ENCODE measurements at places on chromosomes 12 and 14.

- no peak for DNase-seq
Measured at GRCh38 chr14:79786522-79786921, 424.8 kb downstream of the DIO2 start.

DNA sequence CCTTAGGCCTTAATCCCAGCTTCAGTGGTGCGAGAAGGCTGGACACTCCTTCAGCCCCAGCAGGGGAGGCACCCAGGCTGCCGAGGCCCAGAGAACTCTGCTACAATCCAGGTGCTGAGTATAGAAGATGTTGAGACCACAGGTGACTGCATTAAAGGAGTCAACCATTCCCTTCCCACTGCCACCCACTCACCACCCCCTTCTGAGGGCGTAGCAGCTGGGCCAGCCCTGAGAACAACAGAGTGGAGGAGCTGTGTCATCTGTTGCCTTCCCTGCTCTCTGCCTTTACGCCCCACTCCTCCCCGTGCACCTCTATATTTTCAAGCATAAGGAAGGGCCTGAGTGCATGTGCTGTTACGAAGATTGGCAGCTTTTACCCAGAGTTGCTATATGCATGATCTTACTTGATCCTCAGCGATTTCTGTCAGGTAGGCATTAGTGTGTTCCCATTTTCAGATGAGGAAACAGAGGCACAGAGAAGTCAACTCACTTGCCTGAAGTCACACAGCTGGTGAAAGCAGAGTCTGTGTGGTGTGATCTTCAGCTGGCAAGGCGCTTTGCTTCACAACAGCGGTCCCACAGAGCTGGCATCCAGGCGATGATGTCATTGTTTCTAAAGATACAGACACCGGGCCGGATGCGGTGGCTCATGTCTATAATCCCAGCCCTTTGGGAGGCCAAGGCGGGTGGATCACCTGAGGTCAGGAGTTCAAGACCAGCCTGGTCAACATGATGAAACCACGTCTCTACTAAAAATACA is 46.7 kb downstream of the RIN3 start:
- DNase-seq, result no peak

DNA sequence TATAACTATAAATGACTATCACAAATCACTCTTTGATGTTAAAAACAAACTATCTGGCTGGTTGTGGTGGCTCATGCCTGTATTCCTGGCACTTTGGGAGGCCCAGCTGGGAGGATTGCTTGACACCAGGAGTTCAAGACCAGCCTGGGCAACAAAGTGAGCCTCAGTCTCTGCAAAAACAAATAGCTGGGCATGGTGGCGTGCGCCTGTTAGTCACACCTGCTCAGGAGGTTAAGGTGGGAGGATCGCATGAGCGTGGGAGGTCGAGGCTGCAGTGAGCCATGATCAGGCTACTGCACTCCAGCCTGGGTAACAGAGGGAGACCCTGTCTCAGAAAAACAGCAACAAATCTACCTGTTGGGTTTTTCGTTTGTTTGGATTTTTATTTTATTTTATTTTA is 5.4 kb downstream of the TXNRD1 start:
- no peak for DNase-seq

DNA sequence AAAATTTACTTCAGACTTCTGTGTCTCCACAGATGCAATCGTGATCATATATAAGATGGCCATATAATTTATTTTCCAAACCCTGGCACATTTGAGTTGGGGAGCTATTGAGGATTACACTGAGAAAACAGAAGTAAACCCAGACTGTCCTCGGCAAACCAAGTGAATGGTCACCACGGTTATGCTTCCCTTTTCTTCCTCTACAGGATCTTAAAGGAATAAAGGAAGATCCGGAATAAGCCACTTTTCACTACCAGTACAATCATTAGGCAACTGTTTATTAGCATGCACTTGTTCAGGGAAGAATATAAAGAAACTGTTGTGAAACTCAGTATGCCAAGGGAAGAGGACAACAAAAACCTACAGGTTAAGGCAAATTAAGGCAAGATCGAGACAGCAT is 27.6 kb downstream of the SBNO1 start:
- DNase-seq, result no peak

DNA sequence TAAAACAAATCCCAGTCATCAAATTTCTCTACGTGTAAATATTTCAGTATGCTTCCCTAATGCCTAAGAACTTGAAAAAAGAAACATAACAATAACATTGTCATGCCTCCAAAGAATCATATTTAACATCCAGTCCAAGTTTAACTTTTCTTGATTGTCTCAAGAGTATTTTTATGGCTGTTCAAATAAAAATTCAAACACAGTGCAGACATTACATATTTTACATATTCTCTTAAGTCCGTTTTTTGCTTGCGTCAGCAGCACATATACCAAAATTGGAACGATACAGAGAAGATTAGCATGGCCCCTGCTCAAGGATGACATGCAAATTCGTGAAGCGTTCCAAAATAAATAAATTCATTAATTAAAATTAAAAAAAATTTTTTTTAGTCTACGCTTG is 23.3 kb upstream of the EEA1 start:
- DNase-seq, result no peak

- peak; percentile 68 for DNase-seq
Measured at GRCh38 chr14:93332397-93332852, 411 bp downstream of the BTBD7 start.

DNA sequence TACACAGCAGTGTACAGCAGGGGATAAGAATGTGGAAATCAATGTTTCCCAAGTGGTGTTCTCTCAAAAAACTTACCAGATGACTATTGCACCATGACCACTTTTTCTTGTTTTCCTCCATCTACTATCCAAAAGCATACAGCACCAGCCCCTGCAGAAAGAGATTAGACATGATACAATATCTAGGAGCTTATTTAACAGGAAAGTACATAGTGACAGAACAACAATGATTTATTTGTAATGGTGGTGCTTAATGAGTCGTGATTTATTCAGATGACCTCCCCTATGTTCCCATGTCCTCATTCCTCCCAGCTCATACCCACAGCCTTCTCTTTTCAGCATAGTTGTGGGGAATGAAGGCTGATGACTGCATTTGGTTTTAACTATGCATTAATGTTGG is 413.6 kb downstream of the BTG1 start:
- DNase-seq, result peak; percentile 4

GRCh38 chr12:52708010-52708409 is 4.7 kb upstream of the KRT77 start:
- DNase-seq, result no peak

GRCh38 chr14:86852530-86852929 is 1140.5 kb downstream of the GALC start:
- peak; percentile 92 for DNase-seq

GRCh38 chr12:123266679-123267277 is 4.9 kb downstream of the CDK2AP1 start:
- DNase-seq, result no peak

DNA sequence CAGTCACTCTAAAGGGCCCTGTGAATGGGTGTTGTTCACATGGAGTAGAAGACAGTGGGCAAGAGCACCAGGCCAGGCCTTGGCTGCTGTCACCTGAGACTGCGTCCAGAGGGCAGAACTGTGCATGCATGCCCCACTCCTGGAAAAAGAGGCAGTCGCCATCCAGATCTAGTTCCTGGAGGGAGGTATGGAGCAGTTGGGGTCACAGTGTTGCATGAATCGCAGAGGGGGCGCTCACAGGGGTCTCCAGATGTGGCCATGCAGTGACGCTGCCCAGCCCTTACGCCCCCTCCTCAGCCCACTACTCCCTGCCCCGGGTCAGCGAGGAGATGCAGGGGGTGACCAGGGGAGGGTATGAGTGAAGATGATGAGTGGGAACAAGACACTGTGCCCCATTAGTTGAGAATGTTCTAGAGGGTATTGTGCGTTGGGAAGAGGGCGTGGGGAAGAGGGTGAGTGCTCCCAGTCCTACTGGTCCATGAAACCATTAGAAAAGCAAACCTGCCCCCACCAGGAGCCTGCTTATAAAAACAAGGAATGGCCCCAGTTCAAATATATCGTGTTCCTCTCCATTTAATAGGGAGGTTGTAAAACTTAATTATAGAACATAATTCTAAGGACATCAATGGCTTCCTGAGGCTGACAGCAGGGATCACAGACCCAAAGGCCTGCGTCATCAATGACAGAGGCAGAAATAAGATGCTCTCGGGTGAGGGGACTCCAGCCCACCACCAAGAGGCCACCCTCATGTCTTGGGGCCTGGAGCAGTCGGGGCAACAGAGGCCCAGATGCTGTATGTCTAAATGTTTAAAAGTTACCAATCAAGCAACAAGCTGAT is 32.2 kb upstream of the BCL7A start:
- no peak for DNase-seq

GRCh38 chr12:93698307-93699092 is 21.3 kb downstream of the CRADD start:
- peak; percentile 76 for DNase-seq

DNA sequence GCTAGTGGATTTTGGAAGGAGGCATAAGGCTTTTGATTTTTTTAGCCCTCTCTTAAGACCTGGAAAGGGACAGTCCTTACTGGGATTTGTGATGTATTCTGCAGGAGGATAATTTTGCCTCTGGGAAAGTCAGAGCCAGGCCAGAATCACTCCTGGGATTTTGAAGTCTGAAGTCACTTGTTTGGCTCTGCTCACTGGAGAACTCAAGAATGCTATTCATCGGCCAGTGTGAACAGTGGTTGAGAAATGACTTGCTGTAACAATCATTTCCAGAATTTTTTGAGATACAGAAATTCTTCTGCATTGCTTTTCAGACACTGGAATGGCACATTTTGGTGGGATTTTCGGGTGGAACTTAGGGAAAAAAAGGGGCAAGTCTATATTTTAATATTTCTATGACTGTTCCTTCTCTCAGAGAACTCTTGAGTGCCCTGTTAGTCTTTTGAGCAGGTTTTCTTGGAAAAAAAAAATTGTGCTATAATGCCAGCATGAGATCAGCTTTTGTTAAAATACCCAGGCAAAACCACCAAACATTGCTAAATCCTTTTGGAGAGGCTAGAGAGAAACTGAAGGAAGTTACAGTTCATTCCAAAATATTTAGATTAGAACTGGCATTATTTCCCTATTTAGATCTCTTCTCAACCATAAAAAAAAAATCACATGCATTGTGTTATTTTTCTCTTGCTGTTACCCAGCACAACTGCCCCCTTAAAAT is 26.1 kb upstream of the BHLHE41 start:
- DNase-seq, result peak; percentile 85

DNA sequence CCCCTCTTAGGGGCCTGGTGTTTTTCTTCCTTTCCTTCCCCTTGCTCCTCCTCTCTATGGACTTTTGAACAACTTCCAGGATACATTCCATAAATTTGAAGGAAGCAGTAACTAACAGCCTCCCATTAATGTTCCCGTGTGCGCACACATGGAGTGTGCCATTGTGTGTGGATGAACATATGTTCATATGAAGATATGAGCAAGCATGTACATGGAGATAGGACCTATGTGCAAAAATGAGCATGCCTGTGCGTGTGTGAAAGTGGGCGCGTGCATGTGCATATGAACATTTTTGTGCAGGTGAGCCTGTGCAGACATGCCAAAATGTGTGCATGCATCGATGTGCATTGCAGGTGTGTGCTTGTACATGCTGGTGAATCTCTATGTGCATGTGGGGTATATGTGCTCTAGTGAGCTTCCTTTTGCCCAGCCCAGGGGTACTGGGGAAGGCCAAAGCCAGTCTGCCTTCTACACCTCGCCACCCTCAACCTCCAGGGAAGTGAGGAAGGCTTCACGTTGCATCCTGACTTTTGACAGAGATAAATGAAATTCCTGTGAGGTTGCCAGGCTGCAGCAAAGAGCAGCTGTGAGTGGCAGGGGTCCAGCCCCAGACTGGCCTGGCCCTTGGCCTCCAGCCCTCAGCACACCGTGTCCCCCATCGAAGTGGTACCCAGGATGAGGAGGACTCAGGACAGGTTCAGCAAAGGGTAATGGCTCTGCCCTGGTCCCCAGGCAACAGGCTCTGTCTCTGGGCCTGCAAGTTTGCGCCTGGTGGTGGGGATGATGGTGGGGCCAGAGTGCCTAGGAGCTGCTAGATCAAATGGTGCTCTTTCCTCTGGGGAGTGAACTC is 21.1 kb upstream of the PGF start:
- no peak for DNase-seq

DNA sequence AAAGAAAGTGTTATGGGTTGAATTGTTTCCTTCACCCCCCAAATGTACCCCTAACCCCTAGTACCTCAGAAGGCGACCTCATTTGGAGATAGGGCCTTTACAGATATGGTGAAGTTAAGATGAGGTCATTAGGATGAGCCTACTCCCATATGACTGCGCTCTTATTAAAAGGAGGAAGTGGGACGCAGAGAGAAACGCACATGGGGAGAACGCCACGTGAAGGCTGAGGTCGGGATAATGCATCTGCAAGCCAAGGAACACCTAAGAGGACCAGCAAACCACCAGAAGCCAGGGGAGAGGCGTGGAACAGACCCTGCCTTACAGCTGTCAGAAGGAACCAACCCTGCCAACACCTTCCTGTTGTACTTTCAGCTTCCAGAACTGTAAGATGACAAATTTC is 1.7 kb upstream of the NRIP2 start:
- DNase-seq, result no peak

DNA sequence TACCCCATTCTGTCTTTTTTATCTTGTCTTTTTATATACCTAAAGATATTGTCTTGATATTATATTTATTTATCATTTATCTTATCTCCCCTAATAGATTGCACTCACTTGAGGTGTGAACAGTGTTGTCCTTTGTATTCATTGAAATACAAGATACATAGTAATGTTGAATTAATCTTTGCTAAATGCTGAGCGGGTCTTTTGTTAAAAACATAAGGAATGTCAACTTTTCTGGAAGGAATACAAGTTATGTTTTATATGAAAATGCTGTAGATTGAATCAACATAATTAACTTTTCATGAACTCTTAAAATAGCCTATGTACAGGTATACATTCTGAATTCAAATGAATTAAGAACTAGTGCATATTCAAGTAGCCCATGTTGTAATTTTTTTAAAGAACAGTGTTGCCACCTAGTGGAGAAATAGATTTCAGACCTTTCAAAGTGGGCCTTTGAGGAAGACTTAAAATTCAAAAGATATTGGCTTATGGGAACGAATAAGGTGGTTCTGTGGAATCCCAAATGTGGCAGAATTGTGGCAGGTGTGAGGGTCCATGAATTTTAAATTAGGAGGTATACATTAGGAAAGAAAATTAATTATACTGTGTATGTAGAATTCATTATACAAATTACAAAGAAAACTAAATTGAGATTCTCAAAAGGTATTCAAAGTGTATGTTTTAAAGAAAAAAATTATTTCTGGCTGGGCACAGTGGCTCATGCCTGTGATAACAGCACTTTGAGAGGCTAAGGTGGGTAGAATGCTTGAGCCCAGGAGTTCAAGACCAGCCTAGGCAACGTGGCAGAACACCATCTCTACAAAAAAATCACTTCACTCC is 19.1 kb downstream of the BBOF1 start:
- DNase-seq, result peak; percentile 62

GRCh38 chr14:66288511-66288910 is 197.7 kb upstream of the CCDC196 start:
- no peak for DNase-seq

DNA sequence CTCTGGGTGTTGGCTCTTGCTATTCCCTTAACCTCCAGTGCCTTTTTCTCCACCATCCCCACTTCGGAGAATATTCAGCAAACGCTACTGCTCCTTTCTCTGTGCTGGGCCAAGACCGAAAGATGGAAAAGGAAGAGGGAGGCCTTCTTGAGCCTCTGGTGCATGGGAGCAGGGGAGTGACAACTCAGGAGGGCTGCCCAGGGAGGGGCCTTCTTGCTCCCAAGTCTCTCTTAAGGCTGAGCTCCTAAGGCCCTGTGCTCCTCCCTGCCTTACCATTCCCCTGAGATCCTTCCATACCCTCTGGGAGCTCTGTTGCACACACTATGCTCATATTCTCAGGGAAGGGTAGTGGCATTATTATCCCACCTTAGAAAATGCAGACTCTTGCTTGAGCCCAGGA is 34.9 kb downstream of the SH2B3 start:
- no peak for DNase-seq

Measured in EH (cell line).